ENCODE measurements at places on chromosomes 6 and 20.

GRCh38 chr6:128600397-128600951 is 80.1 kb upstream of the PTPRK start:
- no peak for DNase-seq

DNA sequence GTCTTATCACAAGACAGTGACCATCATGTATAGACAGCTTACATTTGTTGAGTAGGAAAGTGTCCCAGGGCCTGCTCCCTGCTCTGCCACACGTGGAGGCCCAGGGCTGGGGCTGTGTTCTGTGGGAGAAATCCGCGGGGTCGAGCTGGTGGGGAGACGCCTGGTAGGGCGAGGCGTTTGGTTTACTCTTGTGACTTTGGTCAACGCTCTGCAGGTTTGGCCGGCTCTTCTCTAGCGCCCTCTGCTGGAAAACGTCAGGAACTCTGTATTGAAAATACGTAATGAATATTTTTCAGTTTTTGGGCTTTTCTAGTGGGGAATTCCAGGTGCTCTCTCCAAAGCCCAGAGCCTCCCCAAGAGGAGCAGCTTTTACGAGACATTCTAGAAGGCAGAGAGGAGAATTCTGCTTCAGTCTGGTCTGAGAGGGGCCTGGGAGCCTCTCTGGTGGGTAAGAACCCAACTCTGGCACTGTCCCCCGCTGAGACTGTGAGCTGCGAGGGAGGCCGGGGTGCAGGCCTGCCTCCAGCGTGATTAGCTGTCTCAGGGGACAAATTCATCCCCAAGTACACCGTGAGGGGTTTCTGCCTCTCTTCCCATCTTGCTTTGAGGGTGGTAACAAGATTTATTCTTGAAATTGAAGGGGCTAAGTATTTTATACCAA is 112.6 kb upstream of the RALGAPA2 start:
- DNase-seq = peak; percentile 31

DNA sequence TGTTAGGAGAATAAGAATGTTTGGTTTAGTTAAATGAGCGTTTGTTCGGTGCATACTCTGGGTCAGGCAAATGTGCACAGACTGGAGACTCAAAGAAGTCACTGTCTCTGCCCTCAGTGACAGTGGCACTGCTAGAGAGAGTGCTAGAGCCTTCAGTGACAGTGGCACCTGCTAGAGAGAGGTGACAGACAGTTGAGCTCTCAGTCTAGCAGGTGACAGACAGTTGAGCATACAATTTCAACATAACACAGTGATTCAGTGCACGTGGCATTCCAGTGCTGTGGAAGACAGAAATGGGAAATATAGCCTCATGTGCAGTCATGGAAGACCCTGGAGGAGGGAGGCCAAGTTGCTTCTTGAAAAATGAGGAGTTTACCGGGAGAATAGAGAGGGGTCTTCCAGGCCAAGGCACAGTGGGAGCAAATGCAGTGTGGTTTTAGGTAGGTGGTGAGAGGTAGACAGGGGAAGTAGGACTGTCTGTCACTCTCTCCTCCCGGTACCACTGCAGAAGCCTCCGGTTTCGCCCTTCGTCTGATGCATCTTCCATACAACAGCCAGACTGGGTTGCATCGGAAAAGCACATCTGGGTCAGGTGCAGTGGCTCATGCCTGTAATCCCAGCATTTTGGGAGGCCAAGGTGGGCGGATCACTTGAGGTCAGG is 107.9 kb upstream of the CLDN20 start:
- no peak for DNase-seq

- no peak for DNase-seq
These were observed 111.8 kb upstream of the QKI start for GRCh38 chr6:163302747-163303146.

- DNase-seq = peak; percentile 49
These were observed 131.2 kb upstream of the BTN3A2 start for GRCh38 chr6:26233649-26234420.

GRCh38 chr6:163825033-163825432 is 410.5 kb downstream of the QKI start:
- no peak for DNase-seq

GRCh38 chr6:133977983-133978895 is 25.2 kb downstream of the TBPL1 start:
- no peak for DNase-seq

DNA sequence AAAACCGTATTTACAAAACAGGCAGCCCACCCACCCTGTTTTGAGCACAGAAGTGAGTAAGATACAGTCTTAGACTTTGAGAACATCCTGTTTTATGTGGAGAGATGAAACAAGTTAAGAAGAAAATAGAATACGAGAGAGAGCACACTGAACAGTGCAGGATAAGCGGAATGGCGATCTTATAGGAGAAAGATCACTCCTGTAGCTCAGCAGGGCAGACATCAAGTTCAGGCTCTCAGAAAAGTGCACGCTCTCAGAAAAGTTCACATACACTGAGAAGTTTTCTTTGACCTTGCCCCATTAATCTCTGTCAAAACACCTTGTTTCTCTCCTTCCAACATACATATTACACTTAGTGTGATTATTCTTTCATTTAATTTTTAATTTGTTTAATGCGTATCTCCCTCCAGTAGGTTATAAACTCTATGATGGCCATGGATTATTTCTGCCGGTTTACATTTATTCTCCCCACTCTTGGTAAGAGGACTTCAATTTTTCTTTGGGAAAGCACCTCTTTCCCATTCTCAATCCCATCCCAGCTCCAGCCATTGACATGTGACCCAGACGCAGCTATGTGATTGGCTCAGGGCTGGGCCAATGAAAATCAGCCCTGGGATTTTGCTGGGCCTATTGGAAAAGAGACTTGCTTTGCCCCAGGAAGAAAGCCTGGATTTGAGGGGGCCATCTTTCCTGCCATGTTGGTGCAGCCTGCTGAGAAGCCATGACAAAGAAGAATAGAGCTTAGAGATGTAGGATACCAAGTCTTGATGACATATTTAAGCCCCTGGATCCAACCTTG is 16.2 kb downstream of the KCNB1 start:
- DNase-seq = no peak

- no peak for DNase-seq
These were observed 14.7 kb downstream of the KLHL32 start for GRCh38 chr6:96939007-96939805.

GRCh38 chr6:131139599-131139998 is 4.3 kb downstream of the AKAP7 start:
- DNase-seq = no peak

DNA sequence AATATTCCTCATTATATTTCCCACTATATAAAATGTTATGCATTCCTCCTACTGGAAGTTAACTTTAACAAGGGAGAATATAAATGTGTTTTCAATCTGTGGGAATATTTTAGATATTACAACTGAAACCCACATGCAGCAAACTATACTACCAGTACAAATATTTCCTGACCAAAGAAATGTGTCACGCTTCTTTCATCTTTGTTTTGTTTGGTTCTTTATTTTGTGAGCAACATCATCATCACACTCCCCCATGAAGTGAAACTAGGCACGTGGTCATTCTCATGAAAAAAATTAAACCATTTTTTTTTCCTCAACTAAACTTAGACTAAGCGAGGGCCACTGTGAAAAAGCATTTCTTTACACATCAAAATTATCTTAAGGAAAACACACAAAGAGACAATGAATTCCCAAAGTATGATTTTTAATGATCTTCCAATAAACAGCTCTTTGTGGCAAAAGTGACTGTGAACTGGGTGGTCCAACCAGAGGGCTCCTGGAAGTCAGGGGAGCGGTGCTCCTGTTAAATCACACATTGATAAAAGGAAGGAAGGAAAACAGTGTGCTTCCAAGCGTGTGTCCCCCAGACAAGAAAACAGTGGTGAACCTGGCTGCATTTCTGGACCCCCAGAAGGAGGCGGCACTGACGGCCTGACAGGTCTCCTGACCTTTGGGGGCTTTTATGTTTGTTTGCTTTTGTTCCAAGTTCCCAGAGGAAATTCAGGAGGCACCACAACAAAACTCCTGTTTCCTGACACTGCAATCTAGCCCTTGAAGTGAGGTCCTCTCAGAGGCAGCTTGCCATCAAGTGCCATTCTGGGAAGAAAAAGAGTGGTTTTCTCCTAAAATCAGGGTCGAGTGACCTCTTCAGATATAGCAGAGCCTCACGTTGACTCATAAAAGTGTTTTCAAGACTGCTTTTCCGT is 166.8 kb upstream of the FOXQ1 start:
- DNase-seq = no peak

DNA sequence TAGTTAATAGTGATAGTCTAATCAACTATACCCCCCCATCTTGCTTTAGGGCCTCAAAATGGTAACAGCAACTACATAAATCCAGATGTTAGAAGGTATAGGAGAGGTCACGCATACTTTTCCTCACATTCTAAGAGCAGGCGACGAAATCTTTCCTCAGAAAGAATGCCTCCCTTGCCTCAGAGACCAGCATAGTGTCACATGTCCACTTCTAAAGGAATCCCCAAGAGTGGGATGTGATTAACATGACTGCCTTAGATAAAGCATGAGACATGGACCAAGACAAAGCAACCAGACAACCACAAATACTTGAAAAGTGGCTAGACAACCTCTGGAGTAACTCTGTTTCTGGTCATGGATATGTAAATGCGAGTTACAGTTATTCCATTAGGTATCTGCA is 710.7 kb downstream of the EYS start:
- no peak for DNase-seq

- DNase-seq = no peak
These were observed 17.5 kb upstream of the MOCS1 start for GRCh38 chr6:39951716-39952115.

GRCh38 chr20:32628960-32629530 is 43.9 kb upstream of the NOL4L start:
- no peak for DNase-seq

DNA sequence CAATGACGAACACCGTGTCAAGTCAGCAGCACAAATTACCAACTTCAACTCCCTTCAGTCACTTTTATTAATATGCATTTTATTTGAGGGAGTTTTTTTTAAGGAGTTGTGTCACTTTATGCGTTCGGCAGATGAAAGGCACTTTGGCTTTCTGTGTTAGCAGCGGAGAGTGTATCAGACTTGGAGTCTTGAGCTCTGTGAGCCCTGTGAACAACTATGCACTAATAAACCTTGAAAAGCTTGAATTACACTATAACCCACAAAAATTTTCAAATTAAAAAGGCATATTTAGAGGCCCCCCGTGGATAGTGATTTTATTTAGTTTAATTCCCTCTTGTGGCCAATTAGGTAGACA is 335.3 kb upstream of the NT5E start:
- no peak for DNase-seq

DNA sequence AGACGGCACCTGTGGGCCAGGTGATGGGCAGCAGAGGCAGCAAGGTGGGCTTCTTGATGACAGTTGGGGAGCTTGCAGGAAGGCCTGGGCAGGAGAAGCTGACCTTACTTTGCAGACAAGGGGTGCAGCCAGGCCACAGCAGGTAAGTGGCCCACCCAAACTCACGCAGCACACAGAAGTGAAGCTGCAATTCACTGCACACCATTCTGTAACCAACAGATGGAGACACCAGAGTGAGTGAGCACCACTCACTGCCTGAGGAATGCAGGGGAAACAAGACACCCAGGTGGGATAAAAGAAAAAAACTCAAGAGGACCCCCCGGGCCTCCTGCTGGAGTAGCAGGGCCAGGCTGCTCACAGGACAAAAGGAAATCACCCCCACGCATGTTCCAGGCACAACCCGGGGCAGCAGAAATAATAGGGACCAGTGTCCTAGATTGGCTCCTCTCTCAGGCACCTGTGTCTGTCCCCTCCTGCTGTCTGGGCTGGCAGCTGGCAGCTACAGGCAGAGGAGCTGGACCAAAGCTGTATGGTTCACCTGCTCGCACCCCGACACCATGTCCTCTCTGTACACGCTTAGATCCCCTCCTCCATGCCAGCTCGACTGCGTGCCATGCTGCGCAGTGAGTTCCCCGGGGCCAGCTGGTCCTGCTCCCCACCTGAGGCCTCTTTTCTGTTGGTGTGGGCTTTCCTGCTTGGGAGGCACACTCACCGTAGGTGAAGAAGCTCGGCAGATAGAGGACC is 4.9 kb downstream of the MTCH1 start:
- DNase-seq = no peak

DNA sequence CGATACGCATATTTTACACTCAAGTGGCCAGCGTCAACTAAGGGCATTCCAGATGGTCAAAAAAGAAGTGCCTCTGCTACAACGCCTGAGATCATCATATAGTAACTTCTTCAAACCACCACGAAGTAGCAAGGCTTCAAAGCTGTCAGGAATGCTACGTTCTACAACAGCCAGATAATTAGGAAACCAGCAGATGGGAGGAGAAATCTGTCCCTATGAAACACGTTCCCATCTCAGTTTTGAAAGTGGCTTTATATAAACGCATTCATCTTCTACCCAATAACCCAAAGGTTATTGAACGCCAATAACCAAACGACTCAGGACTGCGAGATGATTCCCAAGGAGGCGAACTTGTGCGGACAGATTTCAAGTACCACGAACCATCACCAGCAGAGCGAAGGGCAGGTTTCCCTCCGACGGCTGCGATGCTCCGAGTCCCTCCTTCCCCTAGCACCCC is 1.2 kb downstream of the ABHD12 start:
- no peak for DNase-seq

GRCh38 chr6:7048894-7049293 is 58.9 kb upstream of the RREB1 start:
- DNase-seq = peak; percentile 90

DNA sequence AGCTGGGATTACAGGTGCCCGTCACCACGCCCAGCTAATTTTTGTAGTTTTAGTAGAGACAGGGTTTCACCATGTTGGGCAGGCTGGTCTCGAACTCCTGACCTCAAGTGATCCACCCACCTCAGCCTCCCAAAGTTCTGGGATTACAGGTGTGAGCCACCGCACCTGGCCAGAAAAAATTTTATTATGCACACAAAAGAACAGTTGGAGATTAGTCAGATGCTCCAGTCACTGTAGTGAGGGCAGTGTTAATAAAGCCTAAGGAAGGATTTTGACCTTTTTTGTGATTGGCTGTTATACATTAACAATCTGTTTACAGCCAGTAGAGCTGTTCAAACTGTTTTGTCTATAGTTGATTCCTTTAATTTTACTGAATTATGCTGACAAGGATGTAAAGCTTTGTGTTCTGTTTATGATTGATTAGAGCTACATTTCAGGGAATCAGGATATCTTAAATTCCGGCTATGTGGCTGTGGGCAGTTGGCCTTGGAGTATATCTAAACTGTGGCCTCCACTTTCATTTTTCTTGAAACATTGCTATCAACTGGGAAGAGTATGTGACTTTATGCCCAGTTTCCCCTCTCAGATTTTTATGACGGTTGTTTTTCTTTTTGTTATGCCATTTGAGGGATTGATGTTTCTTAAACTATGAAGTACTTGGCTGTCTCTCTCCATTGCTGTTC is 9.9 kb downstream of the ZSWIM3 start:
- no peak for DNase-seq

GRCh38 chr20:34891166-34892062 is 15.0 kb downstream of the ACSS2 start:
- peak; percentile 67 for DNase-seq

GRCh38 chr20:10781526-10781925 is 107.7 kb upstream of the JAG1 start:
- DNase-seq = peak; percentile 42

GRCh38 chr6:70823651-70824050 is 133.2 kb downstream of the B3GAT2 start:
- DNase-seq = no peak

Measured in HL-60 (cell line).